C1 segment of cervical spinal cord (tissue), 14 donors: ENCODE measurements at places on chromosomes 11 and 22.

DNA sequence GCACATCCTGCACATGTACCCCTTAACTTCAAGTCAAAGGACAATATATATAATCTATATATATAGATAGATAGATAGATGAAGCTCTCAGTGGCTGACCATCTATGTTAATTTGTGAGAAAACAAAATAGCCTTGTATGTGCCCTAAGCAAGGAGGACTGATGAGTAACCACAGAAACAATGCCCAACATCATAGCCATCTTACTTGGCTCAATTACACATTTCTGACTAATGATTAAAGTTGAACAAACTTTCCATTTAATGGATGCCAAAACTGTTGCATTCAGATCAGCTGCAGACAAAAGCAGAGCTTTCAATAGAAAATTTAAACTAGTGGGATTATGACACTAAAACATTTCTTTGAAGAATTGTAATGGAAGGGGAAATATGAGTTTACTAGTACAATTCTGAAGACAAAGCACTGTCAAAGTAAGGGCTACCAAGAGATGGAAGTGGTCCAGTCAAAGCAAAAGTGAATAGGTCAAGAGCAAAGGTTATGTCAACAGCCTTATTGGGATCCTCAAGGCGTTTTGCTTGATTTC lies 1188.2 kb upstream of the RAG2 start:
- no peak for DNase-seq

- no peak for DNase-seq
Measured at GRCh38 chr11:112941104-112941503, 20.1 kb upstream of the NCAM1 start.

DNA sequence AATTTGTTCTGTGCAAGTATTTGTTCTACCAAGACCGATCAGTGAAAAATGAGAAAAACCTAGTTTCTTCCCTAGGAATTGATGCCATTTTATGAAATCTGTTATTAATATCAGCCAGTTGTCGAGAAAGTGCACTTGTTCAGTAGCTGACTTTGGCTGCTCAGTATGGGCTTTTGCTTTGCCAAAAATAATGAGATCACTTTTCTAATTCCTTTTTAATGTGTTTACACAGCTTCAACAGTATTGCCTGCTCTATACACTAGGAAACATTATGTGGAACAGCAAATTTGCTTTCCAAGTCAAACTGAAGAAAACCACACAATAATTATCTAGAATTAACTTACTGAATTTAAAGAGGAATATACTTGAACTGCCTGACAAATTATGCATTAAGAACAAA lies 34.4 kb downstream of the SCUBE2 start:
- no peak for DNase-seq

GRCh38 chr11:36248436-36248835 lies 40.8 kb downstream of the COMMD9 start:
- DNase-seq = no peak

DNA sequence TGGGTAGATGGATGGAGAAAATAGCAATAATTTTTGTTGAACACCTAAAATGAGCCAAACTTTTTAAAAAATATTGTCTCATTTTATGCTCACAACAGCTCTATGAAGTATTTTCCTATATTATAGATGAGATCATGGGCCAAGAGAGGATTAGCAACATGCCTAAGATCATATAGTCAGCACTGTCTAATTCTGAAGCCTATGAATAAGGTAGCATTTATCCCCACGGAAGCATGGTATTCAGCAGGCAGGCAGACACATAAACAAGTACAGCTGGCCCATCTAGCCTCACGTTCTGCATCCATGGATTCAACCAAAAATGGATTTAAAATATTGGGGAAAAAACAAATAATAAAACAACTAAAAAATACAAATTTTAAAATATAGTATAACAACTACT lies 21.9 kb upstream of the RAB30 start:
- DNase-seq = no peak

DNA sequence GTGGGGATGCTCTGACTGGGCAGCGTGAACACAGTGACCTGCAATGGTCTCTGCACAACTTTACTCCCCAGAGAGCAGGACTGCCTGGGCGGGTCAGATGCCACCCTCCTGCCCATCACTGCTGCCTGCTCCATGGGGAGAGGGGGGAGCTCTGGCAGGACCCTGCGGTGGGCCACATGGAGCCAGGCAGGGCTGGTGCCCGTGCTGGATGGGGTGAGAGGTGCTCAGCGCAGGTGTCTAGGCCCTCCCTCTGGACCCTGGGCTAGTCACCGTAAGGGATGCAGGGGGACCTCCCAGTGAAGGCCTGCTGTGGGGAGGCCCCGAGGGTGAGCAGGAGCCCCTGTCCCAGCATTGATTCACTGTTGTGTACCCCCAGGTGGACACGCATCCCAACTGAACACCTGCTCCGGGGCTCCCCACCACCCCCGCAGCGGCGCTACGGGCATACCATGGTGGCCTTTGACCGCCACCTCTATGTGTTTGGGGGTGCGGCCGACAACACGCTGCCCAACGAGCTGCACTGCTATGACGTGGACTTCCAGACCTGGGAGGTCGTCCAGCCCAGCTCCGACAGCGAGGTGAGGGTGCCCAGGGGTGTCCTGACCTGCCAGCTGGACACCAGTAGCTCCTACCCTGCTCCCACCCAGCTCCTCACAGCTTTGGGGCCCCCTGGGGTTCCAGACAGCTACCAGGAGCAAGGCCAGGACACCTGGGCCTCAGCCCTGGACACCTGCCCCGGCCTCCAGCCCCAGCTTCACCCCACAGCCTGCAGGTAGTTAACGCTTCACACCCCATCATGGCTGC lies 9.4 kb downstream of the LZTR1 start:
- DNase-seq = no peak

- DNase-seq = no peak
Measured at GRCh38 chr22:27668828-27669797, 132.4 kb downstream of the MN1 start.

GRCh38 chr11:108237058-108237481 lies 14.2 kb downstream of the ATM start:
- DNase-seq = no peak

DNA sequence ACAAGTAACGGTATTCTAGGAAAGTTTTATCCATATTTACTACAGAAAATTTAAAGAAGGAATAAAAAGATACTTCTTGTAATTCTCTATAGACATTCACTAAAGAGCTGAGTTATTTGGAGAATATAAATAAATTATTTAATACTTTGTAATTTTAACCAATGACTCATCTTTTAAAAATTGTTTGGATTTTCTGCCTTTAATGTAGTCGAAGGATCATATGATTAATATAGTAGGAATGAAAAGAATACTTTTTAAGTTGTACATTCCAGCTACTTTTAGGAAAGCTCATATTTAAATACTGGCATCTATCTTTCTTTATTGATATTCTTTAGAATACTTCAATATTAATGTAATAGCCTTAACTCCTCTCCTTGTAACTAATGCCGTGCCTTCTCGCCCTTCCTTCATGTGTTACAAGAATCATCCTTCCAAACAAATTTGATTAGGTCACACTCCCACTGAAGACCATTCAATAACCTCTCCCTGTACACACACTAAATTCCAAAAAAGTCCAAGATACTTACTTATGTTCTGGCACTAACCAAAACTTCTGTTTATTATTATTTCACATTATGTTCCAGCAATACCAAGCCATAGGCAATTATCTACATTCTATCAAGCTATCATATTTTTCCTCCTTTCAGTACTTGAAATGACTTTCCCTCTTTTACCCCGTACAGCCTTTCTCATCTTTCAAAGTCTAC lies 501.9 kb downstream of the CNTN5 start:
- no peak for DNase-seq

- no peak for DNase-seq
Measured at GRCh38 chr11:129323896-129324502, 51.6 kb upstream of the BARX2 start.

- no peak for DNase-seq
Measured at GRCh38 chr11:30453705-30454104, 130.8 kb downstream of the ARL14EP start.

DNA sequence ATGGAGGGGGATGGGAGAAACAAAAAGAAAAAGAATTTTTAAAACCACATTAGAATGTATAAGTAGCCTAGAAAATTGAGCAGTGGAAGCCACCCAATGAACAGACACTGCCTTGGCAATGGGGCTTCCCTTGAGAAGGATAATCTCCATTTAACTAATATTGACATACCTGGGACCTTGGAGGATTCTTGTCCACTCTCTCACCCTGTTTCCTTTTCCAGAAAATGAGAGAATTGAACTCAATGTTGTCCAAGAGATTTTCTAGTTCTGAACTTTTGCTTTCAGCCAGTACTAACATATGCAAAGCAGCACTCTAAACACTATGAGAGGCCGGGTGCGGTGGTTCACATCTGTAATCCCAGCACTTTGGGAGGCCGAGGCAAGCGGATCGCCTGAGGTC lies 524 bp downstream of the MS4A8 start:
- DNase-seq = no peak

GRCh38 chr11:7573558-7574296 lies 59.9 kb downstream of the PPFIBP2 start:
- no peak for DNase-seq

DNA sequence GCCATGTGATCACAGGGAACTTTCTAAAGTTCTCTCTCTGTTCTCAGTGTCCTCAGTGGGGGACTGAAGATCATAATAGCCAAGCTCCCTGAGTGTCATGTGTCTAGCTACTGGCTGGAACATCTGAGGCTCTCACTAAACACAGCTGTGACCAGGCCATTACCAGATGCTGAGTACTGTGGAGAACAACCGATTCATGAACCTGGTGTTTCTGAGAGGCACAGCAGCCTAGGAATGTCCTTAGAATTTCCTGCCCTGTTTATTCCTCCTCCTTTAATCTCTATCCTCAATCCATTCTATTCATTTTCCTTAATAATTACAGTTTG lies 93.0 kb downstream of the ME3 start:
- no peak for DNase-seq

DNA sequence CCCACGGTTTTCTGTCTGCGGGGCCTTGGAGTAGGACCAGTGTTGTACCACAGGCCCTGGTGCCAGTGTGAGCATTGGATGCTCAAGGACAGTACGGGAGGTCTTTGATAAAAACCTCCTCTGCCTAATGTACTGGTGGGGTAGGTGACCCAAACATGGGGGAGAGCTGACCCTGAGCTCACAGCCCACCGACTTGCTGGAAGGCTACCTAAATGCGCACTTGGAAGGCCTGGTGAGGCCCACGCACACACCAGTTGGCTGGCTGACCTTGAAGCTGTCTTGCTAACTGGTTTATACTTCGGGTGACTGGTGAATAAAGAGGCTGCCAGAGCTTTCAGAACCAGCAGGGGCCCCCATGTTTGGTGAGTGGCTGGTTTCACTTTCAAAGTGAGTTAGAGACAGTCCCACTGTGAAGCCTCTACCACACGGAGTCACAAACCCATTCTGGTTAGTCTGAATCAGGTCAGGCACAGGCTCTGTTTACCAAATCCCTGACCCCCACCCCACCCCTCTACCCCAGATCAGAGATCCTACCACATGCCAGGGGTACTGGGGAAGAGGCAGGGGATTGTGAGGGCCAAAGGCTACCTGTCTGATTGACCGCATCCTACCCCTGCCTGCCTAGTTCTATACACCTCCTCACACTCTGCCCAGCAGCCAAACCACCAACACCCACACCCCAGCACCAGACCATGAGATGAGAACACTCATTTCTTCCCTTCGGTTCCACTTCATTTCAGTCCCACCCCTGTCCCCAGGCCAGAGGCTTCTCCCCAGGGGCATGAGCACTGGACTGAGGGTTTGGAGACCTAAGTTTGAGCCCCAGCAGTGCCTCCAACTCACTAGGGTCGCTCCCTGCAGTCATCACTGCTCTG lies 12.7 kb upstream of the IL2RB start:
- DNase-seq = no peak

DNA sequence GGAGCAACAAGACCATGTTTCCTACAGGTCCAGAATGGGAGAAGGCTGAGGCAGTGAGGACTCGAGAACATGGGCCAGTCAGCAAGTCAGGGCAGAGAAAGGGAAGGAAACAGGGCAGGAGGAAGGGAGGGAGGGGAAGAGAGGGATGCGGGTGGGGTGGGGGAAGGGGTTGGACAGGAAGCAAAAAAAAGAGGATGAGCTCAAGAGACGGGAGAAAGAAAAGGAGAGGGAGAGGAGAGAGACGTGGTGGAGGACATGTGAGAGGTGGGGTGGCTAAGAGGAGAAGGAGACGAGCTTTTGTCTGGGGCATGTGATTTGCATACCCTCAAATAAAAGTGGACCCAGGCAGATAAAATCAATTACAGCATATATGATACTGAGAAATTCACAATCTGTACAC lies 389.5 kb upstream of the B3GAT1 start:
- no peak for DNase-seq

DNA sequence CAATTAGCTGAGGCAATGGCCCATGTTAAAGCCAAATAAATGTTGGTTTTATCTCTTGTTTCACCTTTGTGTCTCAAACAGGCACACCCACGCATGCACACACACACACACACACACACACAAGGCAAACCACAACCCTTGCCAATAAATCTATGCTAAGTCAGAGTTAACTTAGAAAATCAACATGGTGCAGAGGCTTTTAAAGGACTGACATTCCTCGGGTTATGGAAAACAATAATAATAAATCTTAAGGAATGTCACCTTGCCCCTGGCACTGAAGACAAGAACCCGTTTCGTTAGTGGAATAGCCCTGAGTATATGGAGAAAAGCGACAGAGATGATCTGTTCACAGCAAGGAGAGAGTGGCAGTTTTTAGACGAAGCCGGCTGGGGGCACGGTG lies 326.3 kb downstream of the NTM start:
- DNase-seq = no peak

DNA sequence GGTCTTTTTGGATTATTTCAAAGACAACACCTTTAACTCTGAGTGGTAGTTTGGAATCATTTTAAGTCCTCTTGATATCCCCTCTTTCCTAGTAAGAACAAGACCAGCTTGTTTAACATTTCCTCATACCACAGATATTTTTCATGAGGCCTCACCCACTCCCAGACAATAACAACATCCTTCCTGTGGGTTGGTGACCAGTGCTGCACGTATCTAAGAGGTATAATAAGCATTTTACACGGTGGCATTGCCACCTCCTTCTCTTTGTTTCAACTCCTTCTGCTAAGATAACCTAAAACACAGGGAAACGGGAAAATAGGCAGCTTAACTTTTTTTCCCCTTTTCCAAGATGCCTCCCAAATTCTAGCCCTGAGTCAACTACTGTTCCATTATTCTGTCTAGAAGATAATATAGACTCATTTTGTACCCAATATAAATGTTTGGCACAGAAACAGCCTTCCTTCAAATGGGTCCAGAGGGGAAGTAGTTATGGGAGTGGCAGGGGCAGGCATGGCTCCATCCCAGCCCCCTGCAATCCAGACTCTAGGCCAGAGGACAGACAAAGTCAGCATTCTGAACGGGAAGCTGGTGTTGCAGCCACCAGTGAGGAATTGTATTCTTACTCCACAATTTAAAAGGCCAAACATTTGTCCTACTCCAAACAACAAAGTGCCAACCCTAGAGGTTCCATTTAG lies 28.5 kb downstream of the MAML2 start:
- DNase-seq = no peak
